PC-3 (cell line): ENCODE measurements at places on chromosomes 1 and 21.

GRCh38 chr21:18164483-18164882 is 80.2 kb upstream of the CHODL start:
- DNase-seq: no peak

- DNase-seq: no peak
Observed at GRCh38 chr21:42405064-42406013, 1.6 kb downstream of the UBASH3A start.

GRCh38 chr1:14514739-14515138 is 83.7 kb upstream of the KAZN start:
- no peak for DNase-seq

- DNase-seq: peak; percentile 21
Observed at GRCh38 chr1:237672748-237673147, 218.0 kb downstream of the ZP4 start.

- no peak for DNase-seq
Observed at GRCh38 chr21:46361935-46362334, 38.0 kb downstream of the PCNT start.

- DNase-seq: no peak
Observed at GRCh38 chr1:214475746-214476145, 75.7 kb downstream of the PTPN14 start.

DNA sequence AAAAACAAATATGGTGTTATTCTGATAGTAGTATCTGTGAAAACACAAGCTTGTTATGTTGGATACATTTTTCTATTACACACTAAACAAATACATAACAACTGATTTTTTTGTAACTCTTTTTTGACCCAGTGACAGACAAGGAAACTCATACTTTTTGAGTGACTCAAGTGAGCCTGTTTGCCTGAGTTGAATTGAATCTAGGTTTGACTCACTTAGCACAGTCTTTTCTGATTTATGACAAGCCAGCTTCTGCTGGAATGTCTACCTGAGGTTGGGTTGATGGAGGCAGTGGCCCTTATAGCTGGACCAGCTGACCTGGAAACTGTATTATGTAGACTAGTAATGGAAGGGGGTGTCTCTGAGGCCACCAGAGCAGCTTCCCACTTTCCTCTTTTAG is 4.2 kb upstream of the CLCA4 start:
- DNase-seq: peak; percentile 78
